ENCODE measurements at places on chromosomes 12 and 14.

- DNase-seq = no peak
These were observed 20.2 kb downstream of the TNFAIP2 start for GRCh38 chr14:103143506-103143905.

GRCh38 chr14:95515596-95516552 is 576 bp downstream of the SYNE3 start:
- no peak for DNase-seq

- DNase-seq = no peak
These were observed 129.6 kb downstream of the EMP1 start for GRCh38 chr12:13326076-13326475.

DNA sequence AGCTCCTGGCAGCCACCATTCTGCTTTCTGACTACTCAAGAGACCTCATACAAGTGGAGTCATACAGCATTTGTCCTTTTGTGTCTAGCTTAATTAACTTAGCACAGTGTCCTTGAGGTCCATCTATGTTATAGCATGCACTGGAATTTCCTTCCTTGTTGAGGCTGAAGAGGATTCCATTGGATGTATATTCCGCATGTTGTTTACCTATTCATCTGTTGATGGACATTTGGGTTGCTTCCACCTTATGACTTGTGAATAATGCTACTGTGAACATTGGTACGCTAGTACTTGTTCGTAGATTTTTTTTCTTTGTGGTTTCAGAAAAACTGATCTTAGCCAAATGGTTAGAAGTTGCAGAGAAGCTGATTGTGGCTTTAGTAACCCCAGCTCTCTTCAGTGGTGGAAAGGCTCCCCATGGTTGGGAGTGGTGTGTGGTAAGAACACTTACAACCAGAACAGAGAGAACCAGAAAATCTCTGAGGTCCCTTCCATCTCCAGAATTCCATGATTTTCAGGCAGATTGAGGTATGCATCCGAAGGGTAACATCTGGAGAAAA is 118.4 kb downstream of the SAMD4A start:
- no peak for DNase-seq

- no peak for DNase-seq
These were observed 5.8 kb upstream of the KRT80 start for GRCh38 chr12:52197371-52198231.

DNA sequence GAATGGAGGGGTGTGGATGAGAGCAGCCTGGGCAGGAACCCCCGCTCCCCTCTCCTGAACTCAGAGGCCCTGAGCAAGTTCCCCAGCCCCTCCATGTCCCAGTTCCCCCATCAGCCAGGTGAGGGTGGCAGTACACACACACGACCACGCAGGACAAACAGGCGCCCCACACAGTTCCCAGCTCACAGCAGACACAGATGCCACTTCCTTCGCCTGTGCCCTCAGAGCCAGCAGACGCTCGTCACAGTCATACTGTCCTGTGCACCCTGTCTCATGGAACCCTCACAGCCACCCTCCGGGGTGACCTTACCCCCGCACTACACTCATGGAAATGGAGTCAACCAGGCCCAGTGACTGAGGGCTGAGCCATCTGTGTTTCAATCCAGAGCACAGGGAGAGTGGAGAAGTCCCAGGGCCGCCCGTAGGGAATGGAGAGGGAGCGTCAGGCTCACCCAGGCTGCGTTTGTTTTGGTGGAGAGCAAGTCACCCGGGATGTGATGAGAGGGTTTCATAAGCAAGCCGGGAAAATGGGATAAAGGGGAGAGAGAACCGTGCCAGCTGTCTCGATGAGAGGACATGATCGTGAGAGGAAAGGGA is 47.5 kb upstream of the DYNC1H1 start:
- DNase-seq = no peak

- DNase-seq = no peak
These were observed 74.9 kb downstream of the EID3 start for GRCh38 chr12:104378427-104378826.

DNA sequence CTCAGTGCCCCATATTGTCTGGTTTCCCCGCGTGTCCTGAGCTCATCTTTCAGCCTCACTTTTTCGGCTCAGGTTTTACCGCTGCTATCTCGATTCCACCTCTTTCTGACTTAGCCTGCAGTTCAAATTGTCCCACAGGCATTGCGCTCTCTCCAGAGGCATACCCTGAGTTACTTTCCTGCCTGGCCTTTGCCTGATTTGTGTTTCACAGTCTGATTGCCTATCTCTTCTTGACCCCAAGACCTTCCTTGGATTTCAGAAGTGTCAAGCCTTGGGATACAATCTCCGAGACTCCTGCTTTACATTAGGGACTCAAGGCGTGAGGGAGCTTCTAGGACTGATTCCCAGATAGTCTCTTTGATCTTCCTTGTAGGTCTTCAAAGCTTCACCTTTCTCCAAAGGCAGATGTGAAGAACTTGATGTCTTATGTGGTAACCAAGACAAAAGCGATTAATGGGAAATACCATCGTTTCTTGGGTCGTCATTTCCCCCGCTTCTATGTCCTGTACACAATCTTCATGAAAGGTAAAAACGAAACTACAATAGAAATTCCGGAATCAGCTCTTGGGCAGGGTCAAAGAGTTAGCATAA is 629 bp downstream of the LETMD1 start:
- DNase-seq = no peak

DNA sequence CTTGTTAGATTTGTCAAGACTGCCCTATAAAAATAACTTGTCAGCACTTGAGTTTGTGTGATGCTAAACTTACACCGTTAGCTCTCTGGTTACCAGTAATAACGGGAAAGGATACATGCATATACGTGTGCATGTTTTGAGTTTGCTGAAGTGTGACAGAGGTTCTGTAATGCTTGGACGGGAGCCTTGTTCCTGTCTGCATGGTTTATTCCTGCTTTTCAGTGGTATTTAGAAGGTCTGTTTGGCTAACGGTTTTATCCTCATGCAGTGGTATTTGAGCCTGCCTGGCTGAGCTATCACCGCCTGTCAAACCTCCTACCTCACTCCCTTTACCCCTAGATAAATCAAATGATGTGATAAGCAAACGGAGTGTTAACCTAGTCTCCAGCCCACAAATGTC is 305.6 kb downstream of the GALC start:
- no peak for DNase-seq

- DNase-seq = no peak
These were observed 111.4 kb downstream of the TMTC3 start for GRCh38 chr12:88253371-88253978.

DNA sequence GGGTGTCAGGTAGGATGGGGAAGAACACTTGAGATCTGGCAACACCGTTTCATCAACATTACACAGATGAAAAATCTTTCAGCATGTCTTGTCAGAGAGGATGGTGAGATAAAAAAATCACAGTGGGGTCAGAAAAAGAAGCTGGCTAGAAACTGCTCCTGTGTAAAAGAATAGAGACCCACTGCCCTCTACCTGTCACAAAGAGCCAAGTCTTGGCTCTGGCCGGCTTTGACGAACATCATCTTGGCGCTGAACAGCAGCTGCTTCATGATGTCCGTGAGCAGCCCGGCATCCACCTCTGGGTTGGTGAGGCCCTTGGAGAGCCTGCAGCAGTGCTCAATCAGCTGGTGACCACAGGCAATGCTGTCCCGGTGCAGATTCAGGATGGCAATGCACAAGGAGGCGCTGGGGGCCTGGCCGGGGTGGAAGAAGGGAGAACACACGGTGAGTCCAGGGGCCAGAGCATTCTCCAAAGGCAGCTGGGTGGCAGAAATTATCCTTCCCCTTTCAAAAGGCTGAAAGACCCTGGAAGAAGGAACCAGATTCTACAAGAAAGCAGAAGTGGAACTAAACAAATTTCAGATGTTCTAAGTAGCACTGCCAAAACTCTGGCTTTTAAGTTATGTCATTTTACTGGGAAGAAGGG is 50.2 kb downstream of the ZFYVE26 start:
- DNase-seq = no peak

DNA sequence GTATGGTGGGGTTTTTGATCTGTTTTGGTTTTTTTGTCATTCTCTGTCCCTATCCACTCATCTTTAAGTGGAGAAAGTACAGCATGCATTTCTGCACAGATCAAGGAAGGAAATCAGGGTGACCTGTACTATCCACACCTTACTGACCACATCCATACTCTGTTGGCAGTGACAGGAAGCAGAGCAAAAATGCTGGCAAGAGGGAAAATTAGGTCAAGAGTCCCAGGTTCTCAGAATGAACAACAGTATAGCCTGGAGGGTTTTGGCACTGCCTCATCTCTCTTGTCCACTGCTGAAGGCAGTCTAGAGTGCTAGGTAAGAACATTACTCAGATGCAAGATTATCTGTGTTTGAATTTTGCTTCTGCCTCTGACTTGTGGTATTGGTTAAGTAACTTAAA is 70.7 kb downstream of the TAOK3 start:
- DNase-seq = no peak

Data from left renal pelvis (tissue), 4 donors.